ENCODE measurements at places on chromosomes 7 and 10.

DNA sequence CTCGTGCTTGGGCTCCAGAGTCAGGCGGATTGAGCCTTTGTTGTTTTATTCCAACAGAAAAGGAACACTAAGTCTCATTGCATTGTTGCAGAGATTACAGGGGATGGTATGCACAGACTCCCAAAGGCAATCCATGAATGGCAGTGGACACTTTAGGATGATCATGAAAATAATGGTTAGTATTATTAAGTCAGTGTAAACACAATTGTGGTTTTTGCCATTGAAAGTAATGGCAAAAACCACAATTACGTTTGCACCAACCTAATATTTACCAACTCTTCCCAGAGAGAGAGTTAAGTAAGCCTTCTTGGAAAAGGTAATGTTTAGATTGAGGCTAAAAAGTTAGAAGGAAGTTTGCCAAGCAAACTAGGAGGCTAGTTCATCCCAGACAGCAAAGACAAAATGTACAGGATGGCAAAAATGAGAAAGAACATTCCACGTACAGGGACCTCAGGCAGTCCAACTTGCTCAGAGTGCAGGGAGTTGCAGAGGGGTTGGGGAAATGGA lies 72.9 kb upstream of the AMPH start:
- no peak for DNase-seq

DNA sequence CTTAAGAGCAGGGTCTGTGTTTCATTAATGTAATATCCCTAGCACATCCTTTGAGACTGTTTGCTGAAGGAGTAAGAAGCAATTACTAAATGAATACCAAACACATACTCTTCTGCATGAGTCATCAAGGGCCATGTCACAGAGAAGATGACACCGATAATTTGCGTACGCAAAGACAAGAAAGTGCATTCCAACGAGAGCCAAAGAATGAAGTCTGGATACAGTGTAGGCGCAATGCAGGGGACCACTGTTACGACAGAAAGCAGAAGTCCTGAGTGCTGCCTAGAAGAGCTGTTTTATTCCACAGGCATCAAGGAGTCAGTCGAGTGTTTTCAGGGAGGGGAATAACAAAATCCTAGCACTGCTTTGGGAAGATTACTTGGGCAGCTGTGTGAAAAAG lies 62.7 kb downstream of the VPS41 start:
- no peak for DNase-seq

- DNase-seq: peak; percentile 44
Observed at GRCh38 chr10:91694170-91694794, 61.4 kb upstream of the PPP1R3C start.

DNA sequence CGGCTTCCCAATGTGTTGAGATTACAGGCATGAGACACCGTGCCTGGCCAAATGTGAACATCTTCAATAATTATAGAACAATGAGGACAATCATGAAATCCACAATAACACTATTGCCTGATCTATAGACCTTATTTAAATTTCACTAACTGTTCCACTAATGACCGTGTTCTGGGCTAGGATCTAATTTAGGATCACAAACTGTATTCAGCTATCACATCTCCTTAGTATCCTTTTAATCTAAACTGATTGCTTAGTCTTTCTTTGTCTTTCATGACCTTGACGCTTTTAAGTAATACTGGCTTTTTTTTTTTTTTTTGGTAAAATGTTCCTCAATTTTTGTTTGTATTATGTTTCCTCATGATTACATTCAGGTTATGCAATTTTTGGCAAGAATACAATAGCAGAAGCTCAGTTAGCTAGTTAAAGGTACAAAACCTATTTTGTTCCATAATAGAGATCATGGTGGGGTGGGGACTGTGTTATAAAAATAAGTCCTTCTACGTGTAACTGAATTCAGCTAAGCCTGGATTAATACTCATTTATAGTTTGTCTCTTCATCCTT lies 158.4 kb downstream of the AOAH start:
- DNase-seq: peak; percentile 83

- DNase-seq: no peak
Observed at GRCh38 chr7:107353701-107354100, 116.2 kb upstream of the GPR22 start.

GRCh38 chr7:36047091-36047658 lies 105.9 kb upstream of the EEPD1 start:
- DNase-seq: no peak

GRCh38 chr7:112897839-112898431 lies 107.7 kb upstream of the TMEM168 start:
- no peak for DNase-seq

GRCh38 chr10:30510932-30511700 lies 77.1 kb downstream of the MAP3K8 start:
- no peak for DNase-seq

DNA sequence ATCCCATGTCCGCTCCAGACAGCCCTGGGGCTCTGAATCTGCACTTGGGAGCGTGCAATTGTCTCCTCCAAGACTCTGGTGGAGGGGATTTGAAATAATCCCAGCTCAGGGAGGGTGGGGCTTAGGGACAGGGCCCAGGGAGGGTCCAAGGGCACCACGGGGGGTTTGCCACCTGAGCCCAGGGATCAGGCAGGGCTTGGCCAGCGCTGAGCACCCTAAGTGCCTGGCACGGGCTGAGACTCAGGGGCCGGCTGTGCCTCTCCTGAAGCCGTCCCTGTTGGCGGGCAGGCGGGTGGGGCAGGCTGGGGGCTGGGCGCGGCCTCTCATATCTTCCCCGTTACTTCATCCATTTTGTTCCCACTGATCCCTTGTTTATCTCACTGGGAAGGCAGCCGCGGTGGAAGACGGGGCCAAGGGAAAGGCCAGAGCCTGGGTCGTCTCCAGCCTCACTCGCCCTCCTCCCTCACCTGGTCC lies 41.8 kb upstream of the ELN start:
- DNase-seq: no peak

GRCh38 chr7:111074071-111074747 lies 16.7 kb upstream of the LRRN3 start:
- no peak for DNase-seq

GRCh38 chr10:84921701-84922100 lies 593.3 kb downstream of the CCSER2 start:
- no peak for DNase-seq

DNA sequence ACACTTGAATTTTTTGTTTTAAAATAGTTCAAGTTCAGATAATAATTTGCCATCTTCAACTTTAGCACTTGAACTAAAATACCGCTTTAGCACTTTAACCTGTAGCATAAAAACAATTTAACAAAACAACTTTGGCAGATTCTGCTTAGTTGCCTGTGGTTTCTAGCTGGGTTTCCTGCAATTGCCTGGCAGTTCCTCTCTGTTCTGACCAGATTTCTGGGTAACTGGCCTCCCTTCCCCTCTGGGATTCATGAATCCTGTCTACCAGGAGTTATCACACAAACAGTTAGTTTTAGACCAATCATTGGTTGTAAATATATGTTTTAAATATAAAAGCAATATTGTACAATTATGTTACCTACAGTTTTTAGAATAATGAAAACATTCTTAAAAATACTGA lies 89.8 kb upstream of the HDAC9 start:
- peak; percentile 53 for DNase-seq

DNA sequence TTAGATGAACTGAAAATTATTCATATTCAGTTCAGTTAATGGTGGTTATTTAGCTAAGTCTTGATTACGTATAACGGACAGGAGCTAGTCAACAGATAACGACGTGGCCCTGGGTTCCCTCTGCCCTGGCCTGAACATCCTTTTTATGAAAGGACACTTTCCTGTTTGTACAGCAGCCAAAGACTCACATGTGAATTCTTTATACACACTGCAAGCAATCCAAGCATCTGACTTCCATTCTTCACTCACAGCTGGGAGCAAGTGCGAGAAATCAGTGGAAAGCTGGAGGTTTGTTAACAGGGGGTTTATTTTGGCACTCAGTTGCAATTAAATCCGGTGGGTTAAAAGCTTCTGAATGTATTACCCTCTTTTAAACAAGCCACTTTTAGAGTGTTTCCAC lies 148.1 kb upstream of the GDF10 start:
- no peak for DNase-seq

GRCh38 chr7:45447296-45447695 lies 126.9 kb upstream of the ADCY1 start:
- no peak for DNase-seq

DNA sequence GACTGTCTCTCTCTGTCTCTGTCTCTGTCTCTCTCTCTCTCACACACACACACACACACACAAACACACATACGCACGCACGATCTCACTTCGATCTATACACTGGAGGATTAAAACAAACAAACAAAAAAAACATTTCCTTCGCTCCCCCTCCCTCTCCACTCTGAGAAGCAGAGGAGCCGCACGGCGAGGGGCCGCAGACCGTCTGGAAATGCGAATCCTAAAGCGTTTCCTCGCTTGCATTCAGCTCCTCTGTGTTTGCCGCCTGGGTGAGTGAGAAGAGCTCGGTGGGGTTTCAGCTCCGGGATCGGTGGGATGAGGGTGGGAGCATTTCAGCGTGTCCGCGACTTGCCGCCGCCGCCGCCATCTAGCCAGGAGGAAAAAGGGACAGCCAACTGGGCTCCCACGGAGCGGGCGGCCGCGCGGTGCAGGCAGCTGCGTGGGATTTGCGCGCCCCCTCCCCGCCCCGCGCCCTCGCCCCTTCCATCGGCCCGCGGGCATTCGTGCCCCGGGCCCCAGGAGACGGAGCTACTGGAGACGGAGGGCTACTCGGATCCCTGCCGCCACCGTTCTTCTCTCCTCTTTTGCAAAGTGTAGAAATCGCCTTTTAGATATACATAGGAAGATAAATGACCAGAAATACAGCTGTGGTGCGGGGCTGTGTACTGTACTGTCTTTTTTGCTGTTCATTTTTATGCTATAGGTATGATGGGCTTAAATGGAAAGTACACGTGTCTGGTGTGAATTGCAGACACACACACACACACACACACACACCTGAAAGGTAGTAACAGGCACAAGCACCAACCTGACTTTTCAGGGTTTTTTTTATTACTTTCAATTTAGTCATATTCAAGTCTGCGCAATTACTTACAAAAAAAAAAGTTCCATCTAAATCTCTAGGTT lies 581 bp downstream of the PTPRZ1 start:
- DNase-seq: no peak

DNA sequence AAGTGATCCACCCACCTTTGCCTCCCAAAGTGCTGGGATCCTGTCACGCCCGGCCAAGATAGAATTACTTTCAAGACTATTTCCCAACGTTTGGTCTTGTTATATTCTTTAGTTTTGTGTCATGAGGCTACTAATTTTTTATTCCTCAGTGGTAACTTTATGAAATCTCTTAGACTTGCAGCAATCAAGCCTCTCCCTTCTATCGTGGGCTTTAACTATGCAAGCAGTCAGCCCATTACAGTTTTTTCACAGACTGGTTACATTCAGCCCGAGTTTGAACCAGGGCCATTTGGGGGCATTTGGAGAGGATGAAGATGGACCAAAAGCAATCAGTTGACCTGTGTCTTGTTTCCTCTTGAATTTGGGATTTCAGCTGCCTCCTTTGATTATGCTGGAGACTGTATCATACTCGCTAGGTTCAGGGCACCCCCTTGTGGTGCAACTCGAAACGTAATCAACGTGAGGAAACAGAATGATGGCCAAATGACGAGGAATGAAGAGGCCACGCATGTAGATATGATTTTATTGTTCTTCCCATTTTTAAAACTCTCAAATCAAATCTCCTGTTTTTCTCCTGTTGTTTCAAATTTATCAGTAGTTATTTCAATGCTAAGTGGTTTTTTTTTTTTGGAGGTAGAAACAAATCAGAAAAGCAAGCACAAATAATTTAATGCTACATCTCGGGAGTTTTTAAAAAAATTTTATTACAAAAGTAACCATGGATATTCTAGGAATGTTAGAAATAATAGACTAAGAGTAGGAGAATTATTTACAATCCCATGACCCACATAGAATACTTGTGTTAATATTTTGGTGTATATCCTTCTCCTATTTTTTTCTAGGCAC lies 151.6 kb downstream of the KIAA1217 start:
- peak; percentile 4 for DNase-seq

DNA sequence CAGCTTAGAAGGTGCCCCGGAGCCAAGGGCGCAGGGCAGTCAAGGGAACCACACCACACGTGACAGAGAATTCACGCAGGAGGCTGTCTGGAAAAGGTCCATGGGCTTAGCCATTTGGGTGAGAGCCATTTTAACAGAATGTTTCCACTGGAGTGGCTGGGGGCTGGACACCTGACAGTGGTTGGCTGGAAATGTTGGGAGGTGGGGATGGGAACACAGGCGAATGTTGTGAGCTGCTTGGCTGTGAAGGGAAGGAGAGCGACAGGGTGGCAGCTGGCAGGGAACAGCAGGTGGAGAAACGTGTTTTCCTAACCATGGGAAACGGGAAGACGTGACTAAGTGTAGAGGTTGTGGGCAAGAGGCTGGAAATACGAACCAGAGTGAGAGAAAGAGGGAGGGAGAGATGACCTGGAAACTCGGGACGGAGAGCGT lies 100.5 kb upstream of the ZNF32 start:
- DNase-seq: no peak

DNA sequence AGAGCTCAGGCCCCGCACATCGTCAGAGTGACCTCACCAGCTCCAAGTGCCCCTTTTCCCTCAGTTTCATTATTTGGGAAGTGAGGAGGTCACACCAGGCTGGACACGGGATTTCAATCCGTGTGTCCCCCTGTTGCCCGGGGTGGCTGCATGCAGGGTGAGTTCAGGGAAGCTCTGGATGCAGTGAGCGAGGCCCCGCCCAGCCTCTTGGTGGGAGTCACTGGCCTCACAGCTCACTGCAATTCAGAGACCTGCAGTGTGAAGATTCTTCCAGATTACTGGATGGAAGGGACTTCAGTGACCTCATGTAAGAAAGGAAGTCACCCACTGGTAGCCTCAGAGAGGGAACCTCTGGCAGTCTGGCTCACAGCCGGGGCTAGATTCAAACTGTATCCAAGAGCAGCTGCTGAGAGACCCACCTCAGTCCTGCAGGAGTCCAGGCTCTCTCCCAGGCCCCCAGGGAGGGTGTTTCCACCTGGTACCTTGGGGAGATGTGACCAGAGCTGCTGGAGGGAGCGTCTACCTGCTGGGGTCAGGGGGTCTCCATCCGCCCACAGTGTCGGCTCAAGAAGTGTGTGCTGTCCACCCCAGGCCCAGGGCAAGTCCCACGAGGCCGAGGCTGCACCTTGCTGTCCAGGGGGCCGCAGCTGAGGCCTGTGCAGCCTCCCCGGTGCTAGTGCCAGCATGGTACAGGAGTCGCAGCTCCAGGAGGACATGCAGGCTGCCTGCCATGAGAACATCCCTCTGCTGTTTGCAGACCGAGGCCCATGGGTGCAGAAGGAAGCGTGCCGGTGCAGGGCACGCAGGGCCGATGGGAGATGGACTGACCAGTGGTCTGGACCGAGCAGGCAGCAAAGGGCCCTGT lies 54.4 kb downstream of the MGMT start:
- DNase-seq: no peak

GRCh38 chr7:63117-63480 lies 129.3 kb upstream of the FAM20C start:
- DNase-seq: no peak

- peak; percentile 66 for DNase-seq
Observed at GRCh38 chr10:22340329-22341189, 4.7 kb upstream of the SPAG6 start.
